ENCODE measurements at places on chromosomes 6 and 20.

DNA sequence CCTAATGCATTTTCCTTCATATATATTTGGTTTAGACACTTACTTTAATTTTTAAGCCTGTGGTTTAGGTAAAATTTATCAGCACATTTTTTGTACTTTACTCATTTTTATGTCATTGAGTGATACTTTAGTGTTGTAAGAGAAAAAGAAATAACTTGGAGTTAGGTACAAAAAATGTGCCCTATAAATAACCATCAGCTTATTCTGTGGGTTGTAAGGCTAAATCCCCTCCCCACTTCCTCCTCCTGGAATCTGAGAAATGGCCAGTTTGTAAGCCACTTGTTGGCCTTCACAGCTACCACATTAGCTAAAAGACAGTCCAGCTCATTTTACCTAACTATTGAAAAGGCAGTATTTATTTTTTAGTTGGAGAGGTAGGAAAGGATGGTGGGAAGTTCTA is 576.3 kb downstream of the PKHD1 start:
- no peak for DNase-seq

GRCh38 chr6:80403365-80403764 is 296.9 kb downstream of the BCKDHB start:
- DNase-seq: no peak

- no peak for DNase-seq
Measured at GRCh38 chr6:37238381-37238780, 19.2 kb upstream of the TBC1D22B start.

- DNase-seq: no peak
Measured at GRCh38 chr6:144500892-144501291, 215.8 kb downstream of the UTRN start.

Data from activated gamma-delta T cell treated with Interleukin-2 at 50 U/mL for 16 hours (primary cell).